ENCODE measurements at places on chromosomes 5 and 9.

- DNase-seq: no peak
Measured at GRCh38 chr5:156019130-156019529, 307.8 kb upstream of the SGCD start.

- no peak for DNase-seq
Measured at GRCh38 chr5:115963566-115963965, 1.3 kb downstream of the LVRN start.

GRCh38 chr9:77651203-77651602, 3.1 kb upstream of the GNA14 start:
- no peak for DNase-seq

DNA sequence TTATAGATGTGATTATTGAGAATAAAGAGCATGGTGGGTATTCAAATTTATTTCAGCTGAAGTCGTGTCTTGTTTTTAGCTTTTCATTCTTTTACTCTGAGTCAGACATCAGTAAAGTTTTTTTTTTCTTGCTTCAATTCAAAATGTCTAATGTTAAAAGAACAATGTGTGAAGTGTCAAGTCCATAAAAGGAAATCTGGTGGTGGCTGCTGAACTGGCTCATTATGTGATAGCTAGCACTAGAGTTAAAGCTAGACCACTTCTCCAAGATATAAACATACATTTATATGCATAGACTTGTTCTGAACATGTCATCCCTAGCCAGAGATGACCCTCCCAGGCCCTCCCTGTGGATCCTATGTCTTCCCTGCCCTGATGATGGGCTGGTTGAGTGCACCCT, 338.3 kb downstream of the RAB3C start:
- no peak for DNase-seq

DNA sequence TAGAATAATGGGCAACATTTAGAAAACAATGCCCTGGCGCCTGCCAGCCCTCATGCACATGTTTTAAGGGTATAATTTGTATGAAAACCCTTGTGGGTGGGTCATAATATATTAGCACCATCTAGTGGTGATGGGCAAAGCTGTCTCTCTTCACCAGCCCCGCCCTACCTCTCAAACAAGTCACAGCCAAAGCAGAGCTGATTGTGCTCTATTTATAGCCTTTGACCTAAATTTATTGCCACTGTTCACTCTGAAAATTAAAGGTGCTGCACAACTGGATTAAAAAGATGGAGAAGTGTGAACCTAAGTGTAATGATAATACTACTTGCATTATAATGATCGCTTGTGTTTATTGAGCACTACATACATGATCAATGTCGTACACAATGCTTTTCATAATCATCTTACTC, 131.9 kb upstream of the ANKH start:
- peak; percentile 17 for DNase-seq

DNA sequence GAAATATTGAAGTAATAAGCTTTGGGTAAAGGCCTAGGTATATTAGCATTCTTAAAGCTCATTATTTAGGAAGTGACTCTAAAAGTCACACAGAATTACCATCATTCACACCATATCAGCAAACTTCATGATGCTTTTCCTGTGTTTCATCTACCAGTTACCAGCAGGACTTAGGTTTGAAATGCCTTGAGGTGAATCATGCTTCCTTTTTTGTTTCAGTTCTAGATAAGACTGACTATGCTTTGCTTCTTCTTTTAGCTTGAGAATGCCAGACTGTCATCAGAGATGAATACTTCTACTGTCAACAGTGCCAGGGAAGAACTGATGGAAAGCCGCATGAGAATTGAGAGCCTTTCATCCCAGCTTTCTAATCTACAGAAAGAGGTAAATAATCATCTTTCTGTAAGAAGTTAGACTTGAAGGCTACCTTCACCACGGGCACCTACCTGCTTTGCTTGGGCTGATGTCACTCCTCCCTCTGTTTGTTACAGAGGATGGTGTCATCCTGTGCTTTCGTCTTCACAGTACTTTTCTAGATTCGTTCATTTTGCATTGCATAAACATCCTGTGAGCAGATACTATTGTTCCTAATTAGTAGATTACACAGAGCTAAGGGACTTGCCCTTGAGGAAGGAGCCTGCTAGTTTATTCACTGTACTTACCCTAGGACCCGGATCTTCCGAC, 34.7 kb downstream of the LMNB1 start:
- DNase-seq: no peak

DNA sequence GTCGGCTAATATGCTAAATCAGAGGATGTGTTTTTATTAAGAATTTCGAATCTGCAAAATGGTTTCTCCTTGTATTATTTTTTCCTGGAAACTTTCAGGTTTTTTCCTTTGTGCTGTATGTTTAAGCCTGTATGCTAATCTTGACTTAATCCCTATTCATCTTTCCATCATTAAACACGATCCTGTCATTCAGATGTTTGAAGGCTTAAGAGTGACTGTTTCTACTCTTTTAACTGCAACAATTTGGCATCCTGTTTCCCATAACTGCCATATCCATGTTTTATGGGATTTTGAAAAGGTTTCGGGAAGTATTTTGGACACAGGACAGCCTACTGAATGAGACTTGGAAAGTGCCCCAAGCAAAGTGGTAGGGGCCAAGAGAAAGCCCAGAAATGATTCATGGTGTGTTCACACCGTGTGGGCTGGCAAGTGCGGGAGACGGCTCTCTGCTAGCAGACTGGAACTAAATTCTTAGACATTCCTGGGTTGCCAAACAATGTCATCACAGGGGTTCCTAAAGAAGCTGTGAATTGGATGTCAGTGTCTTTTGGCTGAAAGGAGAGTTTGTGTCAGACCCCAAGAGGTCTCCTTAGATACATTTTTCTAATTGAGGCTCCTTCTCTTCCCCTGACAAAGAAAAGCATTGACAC, 125.4 kb upstream of the ADAMTS16 start:
- no peak for DNase-seq

- DNase-seq: no peak
Measured at GRCh38 chr5:88948746-88949600, 66.0 kb upstream of the MEF2C start.

GRCh38 chr5:96930058-96930457, 5.8 kb upstream of the LNPEP start:
- no peak for DNase-seq

GRCh38 chr5:106720367-106720766, 950.4 kb downstream of the EFNA5 start:
- no peak for DNase-seq

DNA sequence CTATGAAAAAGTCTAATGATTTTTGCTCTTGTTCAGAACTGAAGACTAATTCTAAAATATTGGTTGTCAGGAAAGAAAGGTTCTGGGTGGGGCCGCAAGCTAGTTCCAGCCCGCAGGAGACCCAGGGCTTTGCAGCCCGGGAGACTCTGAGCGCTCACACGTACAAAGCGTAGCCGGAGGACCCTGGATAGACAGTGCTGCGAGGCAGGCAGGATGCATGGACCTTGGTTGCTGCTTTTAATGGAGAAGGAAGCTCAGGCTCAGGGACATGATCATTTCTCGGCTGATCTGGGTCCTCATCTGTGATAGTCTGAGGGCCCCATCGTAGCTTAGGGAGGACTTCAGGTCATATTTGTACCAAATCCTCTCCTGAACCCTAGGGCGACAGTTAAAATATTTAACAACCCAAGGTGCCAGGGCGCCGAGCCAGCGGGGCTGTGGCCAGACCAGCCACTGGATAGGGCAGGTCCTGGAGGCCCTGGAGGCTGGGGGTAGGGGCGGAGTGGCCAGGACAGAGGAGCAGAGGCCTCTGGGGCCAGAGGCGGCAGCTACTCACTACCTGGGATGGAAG, 70.1 kb upstream of the UNC5A start:
- DNase-seq: no peak

DNA sequence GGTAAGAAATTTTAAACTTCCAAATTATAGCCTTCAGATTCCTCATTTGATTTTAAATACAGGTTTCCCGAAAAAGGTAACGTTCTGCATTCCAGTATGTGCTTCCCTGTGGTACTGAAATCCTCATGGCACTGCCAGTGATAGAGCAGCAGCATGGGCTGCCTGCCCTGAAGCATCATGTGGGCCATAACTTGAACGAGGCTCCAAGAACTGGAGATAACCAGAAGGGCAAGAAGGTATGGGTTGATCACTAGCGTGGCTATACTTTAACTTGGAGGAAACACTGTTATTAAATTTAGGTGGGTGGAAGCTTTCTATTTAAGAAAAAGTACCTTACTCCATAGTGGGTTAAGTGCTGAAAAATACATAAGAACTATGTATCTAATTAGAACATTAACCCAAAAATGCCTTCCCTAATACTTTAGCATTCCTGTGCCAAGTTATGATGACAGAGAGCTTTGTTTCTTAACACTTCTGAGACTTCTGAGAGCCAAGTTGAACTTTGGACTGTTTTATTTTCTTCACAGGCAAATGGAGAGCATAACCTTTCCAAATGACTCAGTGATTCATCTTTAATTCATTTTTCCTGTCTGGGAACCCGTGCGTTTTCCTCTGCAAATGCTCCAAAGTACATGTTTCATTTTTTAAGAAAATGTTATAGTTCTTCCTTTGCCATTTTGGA, 191.5 kb upstream of the GNA14 start:
- no peak for DNase-seq

DNA sequence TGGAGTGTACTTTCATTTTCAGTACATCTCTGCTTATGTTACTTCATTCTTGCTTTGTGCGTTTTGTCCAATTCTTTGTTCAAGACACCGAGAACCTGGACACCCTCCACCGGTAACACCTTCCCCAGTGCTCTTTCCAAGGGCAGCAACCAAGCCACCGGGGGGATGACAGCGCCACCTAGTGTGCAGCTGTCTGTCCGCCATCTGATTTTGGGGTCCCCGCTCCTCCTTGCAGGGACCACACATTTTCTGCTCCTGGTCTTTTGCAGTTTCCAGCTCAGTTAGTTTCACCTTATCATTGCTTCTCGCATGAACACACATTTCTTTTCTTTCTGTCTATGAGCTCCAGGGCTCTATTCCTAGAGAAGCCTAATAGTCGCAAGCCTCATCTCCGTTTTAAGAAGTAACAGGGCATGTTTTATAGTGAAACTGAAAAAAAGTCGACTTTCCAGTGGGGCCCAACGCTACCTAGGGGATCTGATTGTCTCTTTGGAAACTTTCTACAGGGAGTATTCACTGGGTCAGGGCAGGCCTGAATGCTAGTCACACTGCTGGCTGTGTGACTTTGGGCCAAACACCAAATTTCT, 152.1 kb downstream of the FSTL4 start:
- DNase-seq: no peak

DNA sequence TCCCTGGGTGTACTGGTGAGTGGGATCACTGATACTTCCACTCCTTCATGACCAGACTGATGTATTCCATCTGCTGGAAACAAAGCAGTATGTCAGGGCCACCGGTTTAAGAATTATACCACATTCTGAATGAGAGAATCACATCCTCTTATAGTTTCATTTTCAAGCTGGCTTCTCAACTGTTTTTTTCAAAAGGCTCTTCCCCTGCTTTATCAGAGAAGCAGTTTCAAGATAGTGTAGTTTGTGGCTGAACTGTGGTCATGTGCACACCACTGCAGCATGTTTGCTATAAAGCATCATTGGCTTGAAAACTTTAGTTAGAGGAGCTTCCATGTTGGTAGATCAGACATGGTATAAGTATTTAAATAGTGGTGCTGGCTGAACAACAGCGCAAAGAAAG, 450.5 kb upstream of the CDH10 start:
- DNase-seq: no peak

GRCh38 chr9:112020680-112021596, 124.3 kb downstream of the UGCG start:
- no peak for DNase-seq

DNA sequence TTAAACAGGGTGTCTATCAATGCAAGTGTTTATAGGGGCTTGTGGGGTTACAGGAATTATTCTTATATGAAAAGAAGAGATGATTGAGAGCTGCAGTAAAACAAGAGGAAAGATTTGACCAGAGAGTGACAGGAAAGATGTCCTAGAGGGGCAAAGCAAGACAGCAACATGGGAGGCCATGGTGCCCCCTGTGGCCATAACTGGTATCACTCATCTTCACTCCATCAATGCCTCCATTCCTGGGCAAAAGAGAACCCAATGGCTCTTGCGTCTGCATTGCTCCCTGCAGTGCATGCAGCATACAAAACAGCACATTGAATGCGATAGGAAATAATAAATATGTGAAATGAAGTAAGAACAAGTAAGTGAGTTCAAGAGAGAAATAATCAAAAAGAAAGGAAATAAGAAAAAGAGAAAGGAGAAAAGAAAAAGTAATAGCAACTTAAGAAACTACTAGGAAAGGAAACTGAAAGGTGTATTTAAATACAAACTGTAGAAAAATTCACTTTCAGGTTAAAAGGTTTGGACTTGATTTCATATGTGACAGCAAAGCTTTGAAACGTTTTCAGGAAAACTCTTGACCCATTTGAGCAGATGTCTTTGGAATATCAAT, 206.6 kb downstream of the SEMA5A start:
- no peak for DNase-seq

- DNase-seq: no peak
Measured at GRCh38 chr5:109247986-109248385, 161.8 kb downstream of the PJA2 start.

GRCh38 chr5:81241961-81242648, 9.0 kb downstream of the CKMT2 start:
- no peak for DNase-seq

GRCh38 chr9:91949946-91950664, at the start of gene ROR2:
Gene ROR2 (minus strand): TSS chr9:91950228.
- peak; percentile 22 for DNase-seq

GRCh38 chr5:13505326-13505725, 439.2 kb downstream of the DNAH5 start:
- DNase-seq: no peak

GRCh38 chr5:28603869-28604268, 1565.5 kb upstream of the CDH9 start:
- DNase-seq: no peak

DNA sequence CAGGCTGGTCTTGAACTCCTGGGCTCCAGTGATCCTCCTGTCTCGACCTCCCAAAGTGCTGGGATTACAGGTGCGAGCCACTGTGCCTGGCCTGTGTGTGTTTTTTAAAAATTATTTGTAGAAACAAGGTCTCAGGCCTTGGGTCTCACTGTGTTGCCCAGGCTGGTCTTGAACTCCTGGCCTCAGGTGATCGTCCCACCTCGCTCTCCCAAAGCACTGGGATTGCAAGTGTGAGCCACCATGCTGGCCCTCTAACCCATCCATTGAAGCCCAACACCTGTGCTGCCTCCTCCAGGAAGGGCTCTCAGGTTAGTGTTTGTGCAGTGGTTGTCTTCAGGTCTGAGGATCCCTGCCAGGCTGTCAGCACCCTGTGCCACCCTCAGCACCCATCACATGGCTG, 56.6 kb downstream of the CXXC5 start:
- no peak for DNase-seq

DNA sequence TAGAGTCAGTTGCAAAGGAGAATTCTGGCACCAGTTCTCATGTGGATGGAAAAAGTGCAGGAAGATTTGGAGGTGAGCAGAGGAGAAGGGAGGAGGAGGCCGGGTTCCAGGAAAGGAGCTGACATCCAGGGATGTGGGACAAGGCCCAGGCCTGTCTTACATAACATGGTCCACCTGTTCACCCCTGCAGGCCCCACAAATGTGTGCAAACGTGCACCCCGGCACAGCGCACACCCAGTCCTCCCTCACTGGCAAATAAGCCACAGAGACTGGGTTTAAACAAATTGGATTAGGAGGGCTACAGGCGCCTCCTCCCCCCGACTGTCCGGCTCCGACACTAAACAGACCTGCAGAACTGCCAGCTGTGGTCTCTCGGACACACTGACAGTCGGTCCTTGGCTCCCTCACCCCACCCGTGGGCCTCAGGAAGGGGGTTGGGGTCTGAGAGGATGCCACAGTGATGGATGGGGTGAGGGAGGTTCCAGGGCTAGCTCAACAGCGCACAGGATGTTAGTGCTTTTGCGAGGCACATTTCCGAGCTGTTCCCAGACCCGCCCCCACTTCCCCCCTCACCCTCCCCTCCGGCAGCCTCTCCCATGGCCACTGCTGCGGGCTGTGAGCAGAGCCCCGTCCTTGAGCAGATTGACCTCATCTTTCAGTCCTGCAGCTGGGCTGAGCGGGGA, 43.4 kb upstream of the IL17B start:
- no peak for DNase-seq
